ENCODE measurements at places on chromosomes 3 and 15.

DNA sequence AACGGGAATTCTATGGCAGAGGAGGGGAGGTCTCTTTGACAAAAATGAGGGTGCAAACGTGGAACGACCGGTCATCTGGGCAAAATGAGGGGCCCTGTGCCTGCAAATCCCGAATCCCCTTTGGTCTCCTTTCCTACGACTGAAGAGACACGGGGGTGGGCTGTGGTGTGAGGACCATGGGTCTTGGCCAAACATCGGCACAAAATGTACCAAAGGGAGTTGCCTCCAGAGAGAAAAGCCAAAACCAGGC lies 498 bp downstream of the ZNF280D start:
- no peak for DNase-seq

DNA sequence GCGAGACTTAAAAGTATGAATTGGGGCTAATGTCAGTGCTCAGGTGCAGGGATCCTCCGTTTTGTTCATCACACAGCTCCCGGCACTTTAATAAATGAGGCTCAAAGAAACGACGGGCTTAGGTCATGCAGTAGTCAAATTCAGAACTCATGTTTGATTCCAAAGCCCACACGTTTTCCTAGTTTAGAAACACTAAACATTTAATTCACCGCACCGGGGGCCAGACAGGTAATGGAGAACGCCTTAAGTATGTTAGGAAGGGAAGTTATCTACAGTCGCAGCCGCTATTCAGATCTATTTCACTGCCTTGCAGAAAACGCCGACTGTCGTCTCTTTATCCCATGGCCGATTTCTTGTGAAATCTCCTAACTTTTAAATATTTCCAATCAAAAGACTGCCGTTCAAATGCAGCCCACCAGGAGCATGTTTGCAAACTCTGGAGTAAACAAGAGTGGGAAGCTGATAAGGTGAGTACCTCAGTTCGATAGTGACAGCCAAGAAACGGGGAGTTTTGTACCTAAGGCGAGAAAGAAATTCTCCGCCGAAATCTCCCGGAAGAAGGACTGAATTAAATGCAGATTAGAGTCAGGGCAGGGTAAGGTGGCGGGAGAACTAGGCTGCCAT lies 569 bp downstream of the HIGD2B start:
- no peak for DNase-seq

DNA sequence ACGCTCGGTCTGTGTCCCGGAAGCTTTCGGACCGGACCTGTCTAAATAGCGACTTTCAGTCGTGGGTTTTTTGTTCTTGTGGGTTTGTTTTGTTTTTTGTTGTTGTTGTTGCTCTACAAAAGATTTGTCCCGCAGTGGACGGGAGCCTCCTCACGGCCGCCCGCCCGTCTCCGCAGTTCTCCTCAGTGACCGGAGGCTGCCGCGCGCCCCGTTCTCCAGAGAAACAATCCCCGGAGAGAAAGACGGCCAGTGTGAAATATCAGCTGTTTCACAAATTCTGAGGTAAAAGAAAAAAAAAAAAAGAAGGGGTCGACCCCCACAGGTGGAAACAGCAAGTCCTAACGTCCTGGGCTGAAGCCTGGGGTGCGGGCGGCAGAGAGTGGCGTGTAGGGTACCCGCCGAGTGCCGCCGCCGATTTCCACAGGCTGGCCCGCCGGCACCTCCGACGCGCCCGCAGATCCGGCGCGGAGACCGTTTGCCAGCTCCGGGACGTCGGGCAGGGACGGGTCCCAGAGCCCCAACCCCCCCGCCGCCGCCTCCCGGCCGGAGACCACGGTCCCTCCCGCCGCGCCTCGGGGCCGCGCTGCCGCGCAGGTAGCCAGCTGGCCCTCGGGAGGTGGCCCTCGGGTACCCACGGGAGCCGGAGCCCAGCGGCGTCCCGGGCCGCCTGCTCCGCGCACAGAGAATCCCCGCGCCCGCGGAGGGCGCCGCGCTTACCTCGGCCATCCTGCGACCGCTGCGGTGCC lies 478 bp downstream of the BNC1 start:
- DNase-seq: peak; percentile 31

- DNase-seq: peak; percentile 87
These were observed 10.2 kb upstream of the C15orf61 start for GRCh38 chr15:67510597-67511190.

DNA sequence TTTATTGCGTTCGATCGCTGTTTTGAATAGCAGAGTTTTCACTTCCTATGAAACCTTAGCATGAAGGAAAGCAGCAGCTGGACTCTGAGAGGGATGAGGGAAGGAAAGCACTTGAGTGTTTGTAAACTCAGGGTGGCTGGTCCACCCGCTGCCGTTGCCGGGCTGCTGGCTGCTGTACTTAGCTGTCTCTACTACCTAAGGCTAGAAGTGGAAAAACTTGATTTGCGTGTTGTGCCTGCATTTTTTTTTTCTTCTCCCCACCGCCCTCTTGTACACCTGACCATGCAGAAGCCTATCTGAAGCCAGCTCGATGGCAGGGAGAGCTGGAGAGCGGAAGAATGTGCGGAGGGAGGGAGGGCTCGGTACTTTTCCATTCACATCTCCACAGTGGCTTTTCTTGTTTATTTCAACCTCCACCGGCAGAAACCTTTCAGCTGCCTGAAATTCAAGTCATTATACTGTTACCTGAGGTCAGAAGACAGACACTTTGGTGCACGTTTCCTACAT lies 4.8 kb upstream of the BCL6 start:
- DNase-seq: peak; percentile 20

GRCh38 chr3:130470126-130470525 lies 46.9 kb upstream of the COL6A6 start:
- DNase-seq: no peak

- peak; percentile 98 for DNase-seq
These were observed 22.6 kb downstream of the PDZRN3 start for GRCh38 chr3:73602170-73602569.

GRCh38 chr3:105195260-105195659 lies 171.4 kb upstream of the ALCAM start:
- peak; percentile 36 for DNase-seq
